Small intestine (tissue), 16 donors: ENCODE measurements at places on chromosomes 2 and 18. TPM values are rescaled to one million over a fixed set of nuclear protein-coding genes. Genes with fewer than 3 reads are reported as not detected.

The CXCR2 gene
- 0.04 TPM for polyA plus RNA-seq

DNA sequence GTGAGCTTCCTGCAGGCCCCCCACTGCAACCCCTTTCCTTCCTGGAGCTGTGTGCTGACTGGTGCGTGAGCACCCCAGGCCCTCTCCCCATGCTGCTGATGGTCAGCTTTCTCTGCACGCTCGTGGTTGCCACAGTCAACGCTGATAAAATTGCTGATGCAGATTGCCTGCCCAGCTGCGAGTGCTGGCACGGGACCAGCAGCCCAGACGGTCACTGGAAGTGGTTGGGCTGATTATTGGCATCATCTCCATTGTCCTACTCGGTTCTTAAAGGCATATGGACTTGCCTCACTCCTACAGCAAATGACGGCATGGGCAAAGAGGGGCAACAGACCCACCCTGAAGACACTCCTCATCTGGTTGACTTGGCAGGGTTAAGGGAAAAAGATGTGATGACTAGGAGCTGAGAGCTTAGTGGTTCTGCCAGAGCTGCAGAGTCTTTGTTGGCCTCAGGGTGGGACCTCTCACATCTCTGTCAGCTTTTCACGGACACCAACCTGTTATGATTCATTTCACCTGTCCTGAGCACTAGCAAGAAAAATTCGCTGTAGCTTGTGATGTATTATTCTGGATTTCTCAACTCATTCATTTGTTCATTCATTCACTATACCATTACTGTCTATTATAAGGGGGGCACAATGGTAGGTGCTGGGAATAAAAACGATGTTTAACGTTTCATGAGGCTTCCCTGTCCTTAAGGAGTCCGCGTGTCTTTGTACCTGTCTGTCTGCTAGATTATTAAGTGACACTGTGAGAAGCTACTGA lies 38.4 kb downstream of the PAX8 start:
- DNase-seq, result peak; percentile 16

The GULP1 gene
- polyA plus RNA-seq, result 21.0 TPM

DNA sequence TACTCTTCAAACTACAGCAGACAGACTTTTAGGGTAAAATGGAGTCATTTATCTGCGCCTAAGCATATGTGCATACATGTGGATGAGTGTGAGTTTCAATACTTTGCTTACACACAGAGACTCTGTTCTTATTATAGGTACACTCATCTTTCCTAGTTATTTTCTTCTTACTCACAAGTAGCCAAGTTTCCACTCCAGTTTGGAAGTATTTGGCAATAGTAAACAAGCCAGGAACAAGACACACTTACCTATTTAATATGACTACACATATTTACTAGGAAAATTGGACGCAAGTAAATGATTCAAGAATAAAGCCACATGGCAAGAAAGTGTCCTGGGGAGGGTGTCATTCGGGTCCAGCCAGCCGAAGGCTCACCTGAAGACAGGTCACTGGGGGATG lies 414.3 kb downstream of the FBXO15 start:
- DNase-seq, result no peak

DNA sequence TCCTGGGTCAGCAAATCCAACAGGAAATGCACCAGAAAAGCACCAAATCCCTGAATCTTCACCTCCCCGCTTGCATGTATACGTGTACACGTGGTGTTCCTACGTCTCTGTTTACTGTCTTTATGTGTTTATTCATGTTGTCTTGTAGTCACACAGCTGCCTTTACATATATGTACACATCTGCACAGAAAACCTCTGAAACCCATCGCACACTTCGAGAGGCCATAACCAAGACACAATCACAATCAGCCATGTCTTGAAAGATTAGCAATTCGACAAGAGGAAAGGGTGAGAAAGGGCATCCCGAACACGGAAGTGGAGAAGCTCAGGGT lies 98.1 kb downstream of the PLB1 start:
- no peak for DNase-seq

DNA sequence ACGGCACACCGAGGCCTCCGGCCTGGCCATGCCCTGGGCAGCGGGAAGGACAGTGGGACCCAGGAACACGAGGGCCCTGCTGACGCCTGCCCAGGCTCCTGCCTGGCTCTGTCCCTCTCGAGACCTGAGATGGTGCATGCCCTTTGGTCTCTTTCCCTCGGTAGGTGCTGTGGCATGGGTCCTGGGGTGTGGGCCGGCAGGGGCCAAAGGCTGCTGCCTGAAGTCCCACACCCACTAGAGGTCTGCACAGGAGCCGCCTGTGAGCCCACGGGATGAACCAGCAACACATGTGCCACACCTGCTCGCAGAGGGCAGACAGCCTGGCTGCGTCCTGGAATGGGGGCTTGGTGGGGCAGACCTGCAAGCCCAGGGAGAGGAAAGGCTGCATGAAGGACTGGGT lies 73.3 kb downstream of the NDUFA10 start:
- no peak for DNase-seq

DNA sequence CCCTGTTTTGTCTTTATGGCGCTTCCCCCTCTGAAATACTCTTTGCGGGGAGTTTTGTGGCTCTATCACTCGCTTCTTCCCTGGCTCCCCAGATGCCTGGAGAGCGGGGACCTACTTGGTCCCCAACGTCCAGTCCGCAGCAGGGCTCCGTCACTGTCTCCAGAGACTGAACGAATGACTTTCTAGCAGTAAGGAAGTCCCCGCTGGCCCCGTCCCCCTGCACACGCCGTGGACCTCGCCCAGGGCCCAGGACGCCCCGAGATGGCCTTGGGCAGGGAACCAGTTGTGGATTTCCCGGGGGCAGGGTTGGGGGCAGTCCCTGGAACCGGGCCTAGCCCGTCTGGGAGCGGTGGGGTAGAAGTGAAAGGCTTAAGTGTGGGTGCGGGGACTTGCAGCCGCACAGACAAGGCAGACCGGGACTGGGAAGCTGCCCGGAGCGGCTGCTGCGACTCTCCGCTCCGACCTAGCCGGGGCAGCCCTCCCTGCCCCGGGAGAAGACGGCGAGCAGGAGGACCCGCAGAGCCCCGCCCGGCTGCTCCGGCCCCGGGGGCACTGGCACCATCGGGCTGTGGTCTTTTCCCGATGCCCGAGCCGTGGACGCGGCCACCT lies 821 bp upstream of the EPHA4 start:
- DNase-seq, result peak; percentile 84

The HOXD12 gene
- polyA plus RNA-seq, result not detected

GRCh38 chr2:140436936-140437335 lies 1656.7 kb upstream of the NXPH2 start:
- no peak for DNase-seq

DNA sequence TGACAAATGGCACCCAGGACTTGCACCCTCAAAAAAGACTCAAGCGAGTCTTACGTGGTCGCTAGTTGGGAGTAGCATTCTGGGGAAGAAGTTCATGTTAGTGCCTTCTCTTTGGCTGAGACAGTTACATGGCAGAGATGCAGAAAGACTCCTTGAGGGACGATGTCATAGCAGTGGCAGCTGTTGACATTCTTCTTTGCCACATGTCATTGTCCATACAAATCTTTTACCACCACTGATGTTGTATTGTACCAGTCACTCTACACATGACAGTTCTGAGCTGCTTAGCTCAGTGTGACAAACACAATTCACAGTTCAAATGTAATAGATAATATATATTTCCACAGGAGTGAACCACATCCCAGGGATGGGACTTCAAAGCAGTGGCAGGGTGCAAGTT lies 197.1 kb downstream of the TCF4 start:
- no peak for DNase-seq

GRCh38 chr2:133369901-133370658 lies 198.2 kb downstream of the NCKAP5 start:
- DNase-seq, result no peak

DNA sequence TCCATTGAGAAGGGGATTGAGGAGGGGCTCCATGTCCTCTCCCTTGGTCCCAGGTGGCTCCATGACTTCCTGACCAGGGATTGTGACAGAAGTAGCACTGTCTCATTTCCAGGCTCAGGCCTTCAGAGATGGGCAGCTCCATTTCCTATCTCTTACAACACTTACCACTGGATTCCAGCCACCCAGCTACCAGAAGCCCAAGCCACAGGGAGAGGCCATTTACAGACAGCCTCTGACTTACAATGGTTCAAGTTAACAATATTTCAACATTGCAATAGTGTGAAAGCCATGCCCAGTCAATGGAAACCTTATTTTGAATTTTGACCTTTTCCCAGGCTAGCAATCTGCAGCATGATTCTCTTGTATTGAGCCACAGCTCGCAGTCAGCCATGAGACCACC lies 164.9 kb upstream of the AGAP1 start:
- DNase-seq, result no peak

DNA sequence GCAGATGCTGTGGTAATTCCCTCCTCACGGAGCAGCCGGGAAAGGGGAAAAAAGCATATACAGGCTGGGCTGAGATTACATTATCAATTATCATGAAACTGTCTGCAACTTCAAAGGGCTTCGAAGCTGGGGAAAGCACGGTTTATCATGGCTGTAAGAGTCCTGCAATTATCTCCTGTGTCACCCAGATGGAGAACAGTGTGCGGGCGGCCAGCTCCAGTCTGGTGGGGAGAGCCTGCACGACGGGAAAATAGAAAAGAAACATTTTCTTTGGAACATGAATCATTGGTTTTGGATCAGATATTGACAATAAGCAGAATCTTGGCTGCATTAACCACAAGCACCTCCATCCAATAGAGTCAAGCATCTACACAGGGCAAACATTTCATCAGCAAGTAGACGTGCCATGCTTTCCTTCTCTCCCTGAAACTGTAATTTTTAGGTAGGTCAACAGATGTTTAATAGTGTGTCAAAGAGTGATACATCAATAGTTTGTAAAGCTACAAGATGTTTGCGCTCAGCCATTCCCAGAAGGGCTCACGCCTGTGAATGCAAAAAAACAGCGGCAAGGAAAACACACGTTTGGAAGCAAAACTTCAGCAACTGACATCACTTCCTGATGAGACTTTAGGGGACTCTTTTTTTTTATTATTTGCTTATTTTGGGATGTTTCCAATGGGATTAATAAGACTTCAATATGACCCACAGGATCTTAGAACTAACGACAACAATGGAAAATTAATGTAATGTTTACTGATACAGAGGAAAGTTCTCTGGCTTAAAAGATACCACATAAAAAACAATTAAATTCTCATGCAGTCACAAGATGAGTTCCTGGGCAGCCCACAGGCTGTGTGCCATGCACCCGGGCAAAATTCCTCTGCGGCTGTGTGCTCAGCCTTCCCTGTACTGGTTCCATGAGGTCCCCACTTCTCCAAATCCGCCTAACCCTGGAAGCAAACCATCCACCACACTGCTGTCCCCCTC lies 111.0 kb upstream of the SALL3 start:
- no peak for DNase-seq

DNA sequence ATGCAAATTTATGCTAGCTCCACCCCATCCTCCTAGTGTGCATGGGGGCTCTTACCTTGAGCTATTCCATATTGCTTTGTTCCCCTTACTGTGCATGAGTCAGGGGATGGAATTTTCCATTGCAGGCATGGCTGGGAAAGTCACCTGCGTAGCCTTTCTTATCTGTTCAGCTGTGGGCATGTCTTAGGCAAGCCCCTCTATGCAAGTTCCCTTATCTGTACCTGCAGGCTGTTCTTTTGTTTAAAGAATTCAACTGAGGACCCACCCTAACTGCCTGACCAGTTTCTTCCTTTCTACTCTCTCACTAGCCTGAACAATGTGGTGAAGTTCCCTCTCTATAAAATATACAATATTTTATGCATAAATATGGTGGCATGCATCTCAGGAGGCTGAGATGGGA lies 54.2 kb upstream of the CDCA7 start:
- no peak for DNase-seq

DNA sequence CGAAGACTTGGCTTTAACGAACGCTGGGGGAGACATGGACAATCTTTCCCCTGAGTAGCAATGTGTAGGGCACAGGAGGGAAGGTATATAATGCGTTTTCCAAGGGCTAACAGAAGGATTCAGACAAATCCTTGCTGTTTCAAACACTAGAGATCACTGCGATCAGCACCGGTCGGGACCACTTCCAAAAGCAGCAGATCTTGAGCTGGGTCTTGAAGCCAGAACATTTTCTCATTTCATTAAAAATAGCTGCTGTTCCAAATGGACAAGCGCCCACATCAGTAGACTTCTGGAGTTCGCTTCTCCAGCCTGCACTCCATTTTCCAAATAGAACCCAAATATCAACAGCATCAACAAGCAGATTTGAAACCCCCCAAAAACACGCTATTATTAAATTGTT lies 65.1 kb upstream of the MAPRE2 start:
- DNase-seq, result peak; percentile 20

DNA sequence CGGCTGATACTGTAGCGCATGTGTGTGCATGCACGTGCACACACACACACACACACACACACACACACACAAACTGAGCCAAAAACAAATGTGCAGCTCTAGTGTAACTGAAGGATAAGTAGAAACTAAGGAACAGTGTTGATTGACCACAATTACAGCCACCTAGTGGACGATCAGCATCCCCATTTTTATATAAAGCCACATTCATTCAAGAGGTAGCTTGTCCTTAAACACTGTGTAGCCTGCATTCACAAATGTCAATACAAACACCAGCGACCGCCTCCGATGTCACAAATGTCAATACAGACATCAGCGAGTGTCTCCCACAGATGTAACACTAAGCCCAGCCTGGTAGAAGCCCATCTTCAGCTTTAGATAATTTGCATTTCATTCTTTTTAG lies 167.4 kb downstream of the PTGR3 start:
- no peak for DNase-seq

The NCKAP1 gene
- 124 TPM for polyA plus RNA-seq

DNA sequence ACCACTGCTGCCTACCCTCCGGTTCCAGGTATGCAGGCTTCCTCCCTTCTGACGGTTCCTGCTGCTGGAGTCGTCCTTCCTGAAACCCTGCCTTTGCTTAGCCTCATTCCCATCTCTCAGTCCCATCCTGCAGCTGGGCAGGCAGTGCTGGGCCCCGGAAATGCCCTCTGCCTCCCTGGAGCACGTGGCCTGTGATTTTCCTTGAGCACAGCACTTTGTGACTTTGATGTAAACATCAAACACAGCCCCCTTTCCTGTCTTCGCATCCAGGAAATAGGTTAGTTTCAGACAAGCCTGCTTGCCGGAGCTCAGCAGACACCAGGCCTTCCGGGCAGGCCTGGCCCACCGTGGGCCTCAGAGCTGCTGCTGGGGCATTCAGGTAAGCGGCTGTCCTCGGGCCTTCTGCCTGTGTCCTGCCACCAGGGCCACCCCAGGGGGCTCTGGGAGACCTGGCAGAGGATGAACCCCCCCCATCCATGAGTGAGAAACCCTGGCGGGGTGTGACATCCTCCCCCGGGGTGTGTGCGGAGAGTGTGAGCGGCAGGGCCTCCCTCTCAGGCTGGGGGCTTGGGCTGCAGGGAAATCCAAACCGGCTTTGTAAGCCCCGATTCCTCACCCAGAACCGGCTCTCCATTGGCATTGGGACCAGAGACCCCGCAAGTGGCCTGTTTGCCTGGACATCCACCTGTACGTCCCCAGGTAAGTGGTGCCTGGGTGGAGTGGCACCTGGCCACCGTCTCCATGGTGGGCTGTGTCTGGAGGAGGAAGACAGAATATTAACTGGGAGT lies at the start of gene ZAP70:
Gene ZAP70, plus strand, starts transcription at position 281 of the 788 bp plus-strand sequence. CDS start 10,461 bp downstream, outside the sequence.
- DNase-seq, result peak; percentile 38

The LYG2 gene
- not detected for polyA plus RNA-seq

DNA sequence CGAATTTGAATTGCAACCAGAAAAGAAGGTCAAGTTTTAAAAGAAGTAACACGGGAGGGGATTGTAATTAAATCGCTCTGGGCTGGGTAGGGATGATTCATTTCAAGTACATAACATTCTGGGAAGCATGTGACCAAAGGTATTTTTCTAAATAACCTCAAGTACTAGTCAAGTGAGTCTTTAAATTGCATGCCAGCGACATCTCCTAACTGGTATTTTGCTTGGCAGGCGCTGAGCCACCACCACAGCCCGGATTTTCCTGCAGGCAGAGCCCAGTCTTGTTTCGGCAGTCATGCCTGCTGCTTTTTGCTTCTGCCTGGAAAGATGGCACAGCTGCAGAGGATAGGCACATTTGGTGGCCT lies 33.7 kb upstream of the NPAS2 start:
- DNase-seq, result peak; percentile 40
